Central memory CD4-positive, alpha-beta T cell (primary cell): ENCODE measurements at places on chromosomes 12 and 14.

DNA sequence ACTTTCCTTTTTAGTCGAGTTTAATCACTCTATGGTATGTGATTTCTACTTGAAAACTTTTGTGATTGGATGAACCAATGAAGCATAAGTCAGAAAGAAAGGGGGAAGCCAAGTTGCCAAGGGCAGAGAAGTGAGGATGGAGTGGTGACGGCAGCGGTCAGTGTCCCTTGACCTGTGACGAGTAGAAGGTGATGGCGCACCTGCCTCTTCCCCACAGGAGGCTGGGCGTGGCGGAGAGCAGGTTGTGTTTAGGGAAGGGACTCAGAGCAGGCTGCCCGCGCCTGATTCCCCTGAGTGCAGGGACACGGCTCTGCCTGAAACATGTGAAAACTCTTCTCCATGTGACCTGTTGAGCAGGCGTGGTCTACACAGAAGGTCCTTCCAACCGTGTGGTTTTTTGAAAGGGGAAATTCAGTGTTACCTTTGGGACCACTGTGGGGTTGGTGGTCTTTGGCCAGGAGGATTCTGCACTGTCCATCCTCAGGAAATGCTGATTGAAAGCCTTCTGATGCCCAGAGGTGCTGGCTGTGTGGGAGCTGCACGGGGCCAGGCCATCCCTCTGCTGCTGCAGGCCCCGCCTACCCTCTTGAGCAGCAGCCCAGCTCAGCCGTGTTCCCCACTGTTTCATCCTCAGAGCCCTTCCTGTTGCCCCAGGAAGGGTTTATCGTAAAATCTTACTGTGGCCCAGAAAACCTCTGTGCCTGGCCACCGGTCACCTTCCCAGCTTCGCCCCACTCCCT lies 23.5 kb upstream of the AMN start:
- DNase-seq: no peak

GRCh38 chr12:26011099-26011498 lies 52.6 kb downstream of the RASSF8 start:
- no peak for DNase-seq

GRCh38 chr14:68569970-68570409 lies 222.9 kb downstream of the ZFP36L1 start:
- no peak for DNase-seq

DNA sequence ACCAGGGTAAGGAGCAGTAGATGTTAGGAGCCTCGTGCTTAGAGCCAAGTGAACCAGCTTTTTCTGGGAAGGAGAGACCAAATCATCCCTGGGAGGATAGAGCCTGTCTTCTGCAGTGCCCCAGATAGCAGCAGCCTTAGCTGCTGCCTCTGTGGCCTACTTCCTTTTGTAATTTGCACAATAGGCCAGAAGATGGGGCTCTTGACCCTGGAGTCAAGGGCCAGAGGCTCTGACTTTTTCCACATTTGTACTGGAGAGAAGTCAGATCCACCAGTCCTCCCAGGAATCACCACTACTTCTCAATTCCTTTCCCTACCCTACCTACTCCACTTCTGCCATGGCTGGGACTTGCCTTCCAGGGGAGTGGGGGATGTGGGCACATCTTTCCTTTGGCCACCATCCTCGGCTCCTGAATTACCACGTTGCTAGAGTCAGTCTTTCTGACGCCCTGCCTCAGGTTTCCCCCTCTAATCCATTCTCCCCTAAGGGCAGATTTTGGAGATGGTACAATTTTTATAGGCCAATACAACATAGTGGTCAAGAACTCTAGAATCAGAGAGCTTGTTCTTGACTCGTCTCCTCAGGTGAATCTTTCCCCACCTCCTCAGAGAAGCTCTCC lies 3.3 kb upstream of the SLC4A8 start:
- DNase-seq: peak; percentile 32

DNA sequence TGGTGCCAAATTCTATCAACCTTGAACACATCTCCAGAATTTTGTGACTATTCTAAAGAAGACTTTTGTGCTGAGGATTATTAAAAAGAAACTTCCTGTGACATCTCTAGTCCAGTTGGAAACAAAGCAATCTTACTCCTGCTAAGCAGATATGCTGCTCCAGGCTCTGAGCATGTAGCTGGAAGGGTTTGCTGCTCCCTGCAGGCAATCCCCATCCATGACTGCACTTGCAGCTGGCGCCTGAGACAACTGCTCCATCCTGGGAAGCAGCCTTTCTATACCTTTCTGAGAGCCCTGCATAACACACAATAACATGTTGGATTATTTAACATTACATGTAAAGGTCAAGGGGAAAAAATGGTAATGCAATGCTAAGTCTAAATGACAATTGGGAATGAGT lies 105.1 kb downstream of the NDUFA12 start:
- no peak for DNase-seq

DNA sequence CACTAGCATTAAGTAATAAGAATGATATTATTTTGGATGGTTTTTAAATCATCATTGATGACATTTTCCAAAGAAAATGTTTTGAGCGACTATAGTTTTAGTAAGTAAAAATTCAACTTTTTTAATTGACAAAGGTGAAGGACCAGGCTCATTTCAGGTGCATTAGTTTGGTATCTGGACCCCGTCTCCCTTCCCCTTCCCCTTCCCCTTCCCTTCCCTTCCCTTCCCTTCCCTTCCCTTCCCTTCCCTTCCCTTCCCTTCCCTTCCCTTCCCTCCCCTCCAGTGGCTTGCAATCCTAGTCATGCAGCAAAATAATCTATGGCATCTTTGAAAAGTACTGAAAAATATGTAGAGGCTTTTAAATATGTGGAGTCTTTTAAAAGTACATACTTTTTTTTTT lies 13.0 kb upstream of the SSPN start:
- DNase-seq: no peak

DNA sequence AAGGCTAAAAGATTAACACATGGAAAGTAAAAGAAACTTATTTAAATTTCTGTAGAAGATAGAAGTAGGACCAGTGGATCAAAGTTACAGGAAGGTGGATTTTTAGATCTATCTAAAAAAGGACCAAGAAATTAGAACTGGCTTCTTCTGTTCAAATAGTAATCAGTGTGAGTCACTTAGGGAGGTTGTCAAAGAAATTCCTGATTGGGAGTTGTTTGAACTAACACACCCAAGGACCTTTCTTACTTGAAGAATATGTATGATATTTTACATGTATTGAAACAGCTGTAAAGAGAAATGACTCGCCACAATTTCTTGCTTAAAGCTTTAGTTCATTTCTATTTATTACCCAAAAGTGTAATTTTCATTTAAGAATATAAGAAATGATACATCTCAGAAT lies 256.9 kb downstream of the RAD51B start:
- DNase-seq: no peak

- no peak for DNase-seq
These were observed 34.9 kb upstream of the CERS5 start for GRCh38 chr12:50201987-50202521.

DNA sequence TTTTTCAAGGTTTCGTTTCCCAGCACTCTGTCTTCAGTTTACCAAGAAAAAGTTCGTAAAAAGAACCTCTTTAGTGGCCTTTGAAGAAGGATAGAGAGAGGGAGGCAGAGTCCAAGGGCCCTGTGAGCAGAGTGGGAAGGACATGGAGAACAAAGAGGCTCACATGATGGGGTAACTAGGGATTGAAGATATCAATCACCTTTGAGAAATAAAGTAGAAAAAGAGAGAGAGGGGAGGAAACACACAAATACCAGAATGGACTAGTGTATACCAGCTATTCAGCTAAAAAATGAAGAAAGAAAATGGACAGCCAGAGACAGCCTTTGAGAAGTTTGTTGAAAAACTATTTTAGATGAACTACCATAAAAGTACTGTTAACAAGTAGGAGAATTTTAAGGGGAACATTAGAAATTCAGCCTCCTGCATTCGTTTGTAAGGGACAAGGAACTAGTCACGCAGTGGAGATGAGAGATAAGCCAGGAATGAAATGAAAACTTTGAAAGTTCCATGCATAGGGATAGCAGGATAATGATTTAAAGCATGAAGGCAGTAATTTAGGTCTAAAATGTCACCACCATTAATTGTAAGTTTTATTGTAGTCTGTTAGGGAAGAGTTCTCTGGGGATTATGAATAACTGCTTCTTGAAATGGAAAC lies 82.1 kb downstream of the SPTSSA start:
- no peak for DNase-seq

- no peak for DNase-seq
These were observed 19.2 kb upstream of the MAP1LC3B2 start for GRCh38 chr12:116539905-116540482.
